Stimulated activated CD8-positive, alpha-beta memory T cell treated with anti-CD3 and anti-CD28 coated beads, Interleukin-12 subunit alpha, Interleukin-12 subunit beta, amount 100 ng/mL, for 1 hour (primary cell): ENCODE measurements at places on chromosomes 2 and 18.

DNA sequence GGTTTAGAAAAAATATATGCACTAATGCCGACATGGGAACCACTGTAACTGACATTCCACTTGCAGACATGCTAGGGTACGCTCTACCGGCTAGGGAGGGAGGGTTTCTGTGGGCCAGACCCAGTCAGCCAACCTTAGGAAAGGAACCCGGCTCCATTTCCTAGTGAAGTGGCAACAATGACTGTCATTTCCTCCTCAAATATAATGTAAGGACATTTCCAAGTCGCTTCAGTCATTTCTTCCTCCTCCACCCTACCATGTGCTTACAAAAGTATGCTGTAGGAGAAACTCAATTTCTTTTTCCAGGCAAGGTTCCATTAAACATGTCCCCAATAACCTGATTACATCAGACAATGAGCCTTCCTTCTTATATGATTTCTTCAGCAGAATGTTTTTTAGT, 64.3 kb upstream of the PSMD14 start:
- no peak for DNase-seq

GRCh38 chr2:127737892-127738291, 36.6 kb downstream of the SFT2D3 start:
- DNase-seq, result no peak

GRCh38 chr2:50018292-50018691, 864.0 kb upstream of the FSHR start:
- DNase-seq, result no peak

DNA sequence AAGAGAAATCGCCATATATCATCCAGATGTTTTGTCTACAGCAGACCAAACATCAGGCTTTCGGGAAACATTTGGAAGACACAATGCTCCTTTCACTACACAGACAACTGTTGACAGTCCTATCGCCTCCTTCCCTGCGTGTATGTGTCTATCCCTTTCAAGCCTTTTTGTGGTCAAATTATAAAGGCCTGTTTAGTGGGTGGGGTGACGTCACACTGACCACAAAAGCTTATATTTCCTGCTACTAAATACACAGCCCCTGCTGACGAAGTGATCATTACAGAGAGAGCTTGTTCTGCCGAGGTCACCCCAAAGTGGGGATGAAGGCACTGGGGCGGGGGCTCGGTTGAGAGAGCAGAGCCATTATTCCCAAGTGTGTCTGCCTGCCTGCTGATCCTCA, 302.7 kb upstream of the TNP1 start:
- DNase-seq, result no peak

DNA sequence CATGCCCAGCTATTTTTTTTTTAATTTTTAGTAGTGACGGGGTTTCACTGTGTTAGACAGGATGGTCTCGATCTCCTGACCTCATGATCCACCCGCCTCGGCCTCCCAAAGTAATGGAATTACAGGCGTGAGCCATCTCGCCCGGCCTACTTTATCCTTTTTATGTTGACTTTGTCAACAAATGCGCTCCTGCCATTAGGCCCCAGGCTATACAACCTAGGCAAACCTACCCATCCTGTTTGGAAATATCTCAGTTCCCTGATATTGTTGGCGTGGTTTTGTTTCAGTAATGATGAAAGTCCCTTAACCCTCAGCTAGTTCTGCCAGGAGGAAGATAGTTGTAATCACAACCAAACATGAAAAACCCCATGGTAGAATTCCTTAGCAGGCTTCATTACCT, 249.4 kb upstream of the SOX11 start:
- DNase-seq, result no peak

- DNase-seq, result no peak
Observed at GRCh38 chr2:232888839-232889529, 18.9 kb downstream of the SNORC start.

DNA sequence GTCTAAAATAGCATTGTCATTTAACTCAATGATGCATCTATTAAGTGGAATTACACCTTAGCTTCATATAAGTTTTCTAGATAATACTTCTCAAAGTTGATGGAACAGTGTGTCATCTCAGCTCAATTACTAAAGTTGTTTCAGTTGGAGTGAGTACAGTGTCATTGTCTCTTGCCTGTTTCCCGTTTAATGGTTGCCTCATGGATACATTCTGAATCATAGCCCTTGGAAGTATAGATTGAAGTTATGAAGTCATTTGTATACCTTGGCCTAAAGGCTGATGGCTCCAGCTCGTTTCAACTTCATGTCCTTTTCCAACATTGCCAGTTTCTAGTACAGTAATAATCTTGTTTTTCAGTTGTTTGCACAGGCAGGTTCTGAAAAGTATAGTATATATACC, 130.5 kb upstream of the NOSTRIN start:
- no peak for DNase-seq

DNA sequence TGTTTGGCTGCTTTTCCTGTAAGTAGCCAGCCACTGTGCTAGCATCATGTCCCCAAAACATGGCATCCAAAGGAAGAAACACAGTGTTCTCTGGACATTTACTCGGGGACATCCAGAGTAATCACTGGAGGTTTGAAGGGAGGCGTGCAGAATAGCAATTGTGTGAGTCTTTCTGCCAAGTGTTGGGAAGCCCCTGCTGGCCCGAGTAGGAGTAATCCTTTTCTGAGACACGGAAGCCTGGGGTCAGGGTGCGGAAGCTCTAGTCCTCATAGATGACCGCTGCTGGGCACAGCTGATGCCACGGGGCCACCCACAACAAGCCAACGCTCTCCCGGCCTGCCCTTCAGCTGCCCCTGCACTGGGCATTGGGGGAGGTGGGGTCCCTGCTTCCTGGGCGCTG, 24.8 kb upstream of the HDAC4 start:
- no peak for DNase-seq

DNA sequence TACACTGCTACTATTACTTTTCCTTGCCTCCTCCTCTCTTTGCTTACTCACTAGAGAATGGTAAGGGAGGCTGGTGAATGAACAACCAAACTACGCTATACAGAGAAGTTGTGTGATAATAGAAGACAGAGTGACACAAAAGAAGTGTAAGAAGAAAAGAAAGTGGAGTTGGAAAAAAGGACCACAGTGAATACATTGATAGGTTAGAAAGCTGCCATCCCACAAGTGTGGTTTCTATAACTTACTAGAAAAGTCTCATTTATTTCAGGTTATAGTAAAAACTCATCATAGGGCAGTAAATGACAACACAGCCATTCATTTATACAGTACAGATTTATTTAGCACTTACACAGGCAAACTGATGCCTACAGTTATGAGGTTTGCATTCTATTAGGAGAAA, 77.3 kb downstream of the TTC21B start:
- DNase-seq, result no peak

DNA sequence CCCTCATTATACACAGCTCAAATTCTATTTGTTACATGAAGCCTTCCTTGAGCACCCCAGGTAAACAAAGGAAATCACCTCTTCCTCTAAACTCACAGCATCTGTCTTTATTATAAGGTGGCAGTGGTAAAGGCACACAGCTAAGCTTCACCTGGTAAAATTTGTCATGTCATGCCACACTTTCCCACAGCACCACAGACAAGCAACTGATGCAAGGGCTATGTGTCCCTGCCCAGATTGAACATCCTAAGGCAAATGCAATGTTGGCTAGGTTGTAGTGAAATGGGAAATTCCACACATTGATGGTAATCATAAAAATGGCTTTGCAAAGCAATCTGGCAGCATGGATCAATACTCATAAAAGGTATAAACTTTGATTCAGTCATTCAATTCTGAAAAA, 18.9 kb downstream of the LDAH start:
- no peak for DNase-seq

DNA sequence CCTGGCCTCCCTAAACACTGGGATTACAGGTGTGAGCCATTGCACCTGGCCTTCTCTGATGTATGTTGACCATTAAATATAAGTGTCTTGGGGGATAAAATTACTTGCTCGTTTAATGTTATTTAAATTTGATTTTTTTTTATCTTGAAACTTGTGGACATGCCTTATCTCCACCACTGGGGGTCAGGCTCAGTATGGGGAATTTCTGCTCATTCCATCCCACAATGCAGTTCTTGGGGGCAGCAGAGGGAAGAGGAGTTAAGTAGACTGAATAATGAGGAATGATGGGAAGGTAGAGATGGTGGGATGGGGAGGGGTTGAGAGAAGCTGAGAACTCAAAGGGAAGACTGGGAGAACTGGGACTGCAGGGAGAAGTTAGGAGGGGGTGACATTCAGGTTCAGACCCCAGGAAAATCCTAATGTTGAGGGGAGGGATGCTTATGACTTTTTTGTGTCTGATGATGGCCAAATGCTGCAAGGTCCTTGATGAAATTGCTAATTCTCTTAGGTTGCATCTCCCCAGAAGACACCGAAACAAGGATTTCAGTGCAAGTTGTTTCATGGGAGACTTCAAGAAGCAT, 174.2 kb downstream of the MIB1 start:
- DNase-seq, result no peak

DNA sequence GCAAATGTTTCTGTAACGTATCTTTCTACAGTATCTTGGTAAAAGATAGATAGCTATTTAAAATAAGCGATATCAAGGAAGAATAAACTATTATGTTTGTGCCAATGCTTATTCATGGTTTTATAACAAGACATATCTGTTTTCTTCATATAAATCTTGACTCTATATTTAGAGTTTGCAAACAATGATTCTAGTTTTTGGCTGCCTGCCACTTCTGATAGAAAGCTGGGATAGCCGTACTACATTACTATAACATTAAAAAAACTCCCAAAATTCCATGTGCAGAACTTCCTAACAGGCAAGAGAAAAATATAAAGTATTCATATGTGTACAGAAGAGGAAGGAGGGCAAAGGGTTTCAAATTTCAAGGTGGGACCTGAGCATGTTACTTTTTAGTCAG, 985.0 kb downstream of the BCL11A start:
- no peak for DNase-seq

DNA sequence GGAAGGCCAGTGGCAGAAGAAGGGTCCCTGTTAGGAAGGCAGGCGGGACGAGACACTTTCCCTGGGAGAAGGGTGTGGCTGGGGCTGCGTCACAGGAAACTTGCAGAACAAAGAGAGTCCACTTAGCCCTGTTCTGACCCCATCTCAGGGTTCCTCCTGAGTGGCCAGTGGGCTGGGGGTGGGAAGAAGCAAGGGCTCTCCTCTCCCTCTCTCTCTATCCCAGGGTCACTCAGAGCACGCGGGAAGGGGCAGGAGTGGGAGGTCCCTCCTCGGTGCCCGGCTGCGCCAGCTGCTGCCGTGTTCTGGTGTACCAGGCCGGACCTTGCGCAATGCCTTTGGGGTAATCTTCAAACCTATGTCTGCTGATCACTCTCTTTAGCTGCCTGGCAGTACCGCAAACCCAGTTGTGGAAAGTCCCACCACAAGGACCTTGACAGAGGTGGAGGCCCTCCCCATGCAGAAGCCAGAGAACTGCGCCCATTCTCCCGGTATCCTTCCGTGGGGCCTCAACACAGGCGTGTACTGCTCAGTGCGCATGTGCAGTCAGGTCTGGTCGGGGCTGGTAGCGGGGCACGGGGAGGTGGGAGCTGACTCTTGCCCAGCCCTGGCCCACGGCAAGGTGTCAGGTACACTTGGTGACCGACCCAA, 47.8 kb upstream of the ST3GAL5 start:
- no peak for DNase-seq

DNA sequence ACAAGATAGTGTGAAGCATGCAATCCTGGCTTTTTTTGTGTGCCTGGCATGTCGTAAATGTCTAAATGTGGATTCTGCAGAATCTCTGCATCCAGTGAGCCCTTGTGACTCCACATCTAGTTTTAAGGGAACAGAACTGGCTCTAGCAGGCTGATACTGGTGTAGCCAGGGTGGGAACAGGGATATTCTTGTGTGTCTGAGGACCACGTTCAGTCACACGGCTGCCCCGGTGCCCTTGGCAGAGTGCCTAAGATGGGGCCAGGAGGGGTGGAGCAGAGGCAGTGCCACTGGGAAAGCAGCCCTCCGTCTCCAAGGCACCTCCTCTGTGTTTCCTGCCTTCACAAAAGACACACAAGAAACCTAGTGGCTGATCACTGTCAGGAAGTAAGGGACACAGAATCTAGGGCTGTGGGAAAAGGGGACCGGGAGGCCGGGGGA, 91.5 kb upstream of the PARD3B start:
- no peak for DNase-seq

- no peak for DNase-seq
Observed at GRCh38 chr18:14124689-14125088, 7.5 kb downstream of the ZNF519 start.

DNA sequence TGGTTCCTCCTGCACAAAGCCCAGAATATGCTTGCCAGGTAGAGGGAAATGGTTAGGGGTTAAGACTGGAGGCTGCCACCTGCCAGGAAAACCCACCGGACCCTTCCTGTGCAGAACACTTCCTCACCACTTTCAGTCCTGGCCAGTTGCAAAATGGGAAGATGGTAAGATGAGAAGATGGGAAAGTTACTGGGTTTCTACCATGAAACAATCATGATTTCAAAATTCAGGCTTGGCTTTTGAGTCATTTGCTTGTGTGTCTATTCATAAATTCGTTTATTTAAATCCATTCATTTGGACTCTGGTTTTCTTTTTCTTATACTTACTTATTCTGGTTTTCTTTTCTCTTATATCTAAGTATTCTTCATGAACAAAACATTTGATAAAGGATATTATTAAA, 7.2 kb downstream of the BMP10 start:
- no peak for DNase-seq

DNA sequence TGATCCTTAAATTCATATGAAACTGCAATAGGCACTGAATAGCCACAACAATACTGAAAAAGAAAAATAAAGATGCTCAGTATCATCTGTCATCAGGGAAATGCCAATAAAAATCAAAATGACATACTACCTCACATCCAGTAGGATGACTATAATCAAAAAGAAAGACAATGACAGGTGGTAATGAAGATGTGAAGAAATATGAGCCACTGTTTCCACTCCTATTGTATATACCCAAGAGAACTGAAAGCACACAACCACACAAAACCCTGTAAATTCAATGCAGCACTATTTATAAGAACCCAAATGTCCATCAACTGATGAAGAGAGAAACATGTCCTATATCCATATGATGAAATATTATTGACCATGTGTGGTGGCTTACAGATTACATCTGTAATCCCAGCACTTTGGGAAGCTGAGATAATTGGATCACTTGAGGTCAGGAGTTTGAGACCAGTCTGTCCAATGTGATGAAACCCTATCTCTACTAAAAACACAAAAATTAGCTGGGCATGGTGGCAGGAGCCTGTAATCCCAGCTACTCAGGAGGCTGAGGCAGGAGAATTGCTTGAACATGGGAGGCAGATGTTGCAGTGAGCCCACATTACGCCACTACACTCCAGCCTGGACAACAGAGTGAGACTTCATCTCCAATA, 39.9 kb downstream of the MAP3K2 start:
- no peak for DNase-seq
